ENCODE measurements at places on chromosomes 2 and 18.

DNA sequence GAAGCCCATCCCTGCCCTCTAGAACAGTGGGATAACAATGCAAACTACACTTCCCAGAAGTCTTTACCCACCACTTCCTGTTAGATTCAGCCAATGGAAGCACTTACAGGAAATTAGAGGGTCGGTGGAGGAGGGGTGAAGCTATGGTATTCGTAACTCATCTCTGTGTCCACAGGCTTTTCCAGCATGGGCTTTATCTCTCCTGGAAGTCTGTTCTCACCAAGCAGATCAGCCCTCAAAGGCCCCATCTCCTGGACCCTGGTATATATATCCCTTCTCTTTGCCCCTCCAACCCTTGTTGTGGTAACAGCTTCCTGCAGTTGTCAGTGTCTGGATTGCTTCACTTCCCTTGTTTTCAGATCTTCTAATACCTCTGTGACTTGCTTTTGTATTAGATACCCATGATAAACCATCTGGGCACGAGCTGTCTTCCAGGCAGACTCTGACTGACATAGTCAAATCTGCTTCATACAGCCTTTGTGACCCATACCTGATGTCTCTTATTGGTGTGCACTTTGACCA, 475.0 kb upstream of the POU3F3 start:
- DNase-seq = no peak

GRCh38 chr2:202104286-202104870, 31.3 kb downstream of the KIAA2012 start:
- DNase-seq = no peak

DNA sequence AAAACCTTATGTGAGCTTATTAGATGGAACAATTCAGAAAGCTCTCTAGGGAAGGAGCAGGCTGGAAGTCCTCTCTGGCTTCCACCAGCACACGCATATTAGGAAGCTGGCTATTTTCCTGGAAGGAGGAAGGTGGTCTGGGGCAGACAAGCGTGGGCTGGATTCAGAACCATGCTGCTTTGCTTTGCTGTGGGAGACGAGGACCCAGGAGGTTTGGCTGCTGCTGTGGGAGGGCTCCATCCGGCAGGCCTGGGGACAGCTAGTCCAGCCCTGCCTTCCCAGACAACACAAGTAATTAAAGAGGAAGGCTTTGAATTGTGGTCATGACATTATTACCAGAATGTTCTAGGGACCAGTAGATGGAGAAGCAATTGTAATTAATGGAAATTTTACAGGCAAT, 238.8 kb upstream of the MYT1L start:
- DNase-seq = no peak

DNA sequence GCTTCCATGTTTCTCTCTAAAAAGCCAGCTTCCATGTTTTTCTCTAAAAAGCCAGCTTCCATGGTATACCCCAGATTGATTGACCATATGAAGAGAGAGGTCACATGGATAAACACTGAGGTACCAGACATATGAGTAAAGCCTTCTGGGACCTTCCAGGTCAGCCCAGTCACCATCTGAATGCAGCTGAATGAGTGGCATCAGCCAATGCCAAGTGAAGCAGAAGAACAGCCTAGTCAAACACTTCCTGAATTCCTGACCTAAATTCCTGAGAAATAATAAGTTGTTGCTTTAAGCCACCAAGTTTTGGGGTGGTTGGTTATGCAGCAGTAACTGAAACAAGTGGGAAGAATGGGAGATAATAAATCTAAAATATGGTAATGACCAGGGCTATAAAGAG, 5.7 kb upstream of the ALS2 start:
- no peak for DNase-seq

DNA sequence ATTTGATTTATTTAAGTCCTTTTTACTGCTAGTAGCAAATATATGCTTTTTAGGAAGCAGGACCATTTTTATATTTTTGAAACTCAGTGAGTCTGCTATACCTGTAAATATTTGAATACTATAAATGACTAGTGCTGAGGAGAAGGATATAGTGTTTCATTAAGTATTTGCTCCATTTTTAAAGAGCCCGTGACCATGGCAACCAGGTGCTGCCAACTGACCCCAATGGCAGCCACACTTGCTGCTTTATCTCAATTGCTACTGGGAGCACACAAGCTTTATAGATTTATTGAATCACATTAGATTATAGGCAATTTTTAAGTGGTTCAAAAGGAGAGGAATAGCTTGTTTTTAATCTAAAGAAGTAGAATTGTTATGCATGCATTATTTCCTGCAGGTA, 142.0 kb downstream of the SCG2 start:
- no peak for DNase-seq

DNA sequence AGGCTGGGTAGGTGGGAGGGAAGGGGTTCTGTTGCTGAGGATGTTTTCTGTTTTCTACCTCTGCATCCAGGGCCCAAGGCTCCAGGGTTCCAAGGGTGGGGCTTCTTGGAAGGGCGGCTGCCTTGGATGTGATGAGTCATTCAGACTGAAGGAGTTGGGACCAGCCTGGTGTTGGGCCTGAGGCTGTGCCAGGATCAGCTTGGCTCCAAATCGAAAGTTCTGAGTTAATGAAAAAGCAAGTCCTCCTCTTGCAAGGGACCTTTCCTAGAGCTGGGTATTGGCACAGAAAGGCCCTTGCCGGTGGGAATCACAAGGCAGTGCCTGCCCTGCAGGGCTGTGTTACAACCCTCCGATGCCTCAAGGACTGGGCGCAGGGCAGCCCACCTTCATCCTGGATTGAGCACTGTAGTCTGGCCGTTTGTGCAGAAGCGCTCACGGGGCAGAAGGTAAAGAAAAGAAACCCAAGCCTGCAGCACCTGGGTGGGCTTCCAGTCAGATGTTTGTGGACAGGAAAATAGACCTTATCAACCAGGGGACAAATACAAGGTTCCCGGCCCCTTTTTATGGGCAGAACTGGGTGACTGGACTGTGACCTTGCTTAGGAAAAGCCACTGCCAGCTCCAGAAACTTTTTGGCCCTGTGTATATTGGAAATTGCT, 52.5 kb upstream of the MCFD2 start:
- no peak for DNase-seq

DNA sequence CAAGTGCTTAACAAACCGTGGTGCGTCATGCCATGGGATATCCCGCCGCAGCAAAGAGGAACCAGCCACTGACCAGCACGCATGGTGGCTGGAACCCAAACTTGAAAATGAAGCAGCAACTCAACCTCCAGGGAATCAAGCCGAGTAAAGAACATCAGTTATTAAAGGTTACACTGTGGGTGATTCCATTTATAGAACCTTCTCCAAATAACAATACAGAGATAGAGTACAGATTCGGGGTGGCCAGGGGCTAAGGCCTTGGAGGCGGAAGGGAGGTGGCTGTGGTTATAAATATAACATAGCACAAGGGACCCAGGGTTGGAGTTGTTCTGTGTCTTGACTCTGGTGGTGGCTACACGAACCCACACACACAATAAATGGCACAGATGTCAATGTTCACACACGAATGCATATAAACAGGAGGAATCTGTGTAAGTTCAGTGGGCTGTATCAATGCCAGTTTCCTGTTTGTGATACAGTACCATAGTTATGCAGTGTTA, 123.1 kb downstream of the EIPR1 start:
- DNase-seq = no peak

DNA sequence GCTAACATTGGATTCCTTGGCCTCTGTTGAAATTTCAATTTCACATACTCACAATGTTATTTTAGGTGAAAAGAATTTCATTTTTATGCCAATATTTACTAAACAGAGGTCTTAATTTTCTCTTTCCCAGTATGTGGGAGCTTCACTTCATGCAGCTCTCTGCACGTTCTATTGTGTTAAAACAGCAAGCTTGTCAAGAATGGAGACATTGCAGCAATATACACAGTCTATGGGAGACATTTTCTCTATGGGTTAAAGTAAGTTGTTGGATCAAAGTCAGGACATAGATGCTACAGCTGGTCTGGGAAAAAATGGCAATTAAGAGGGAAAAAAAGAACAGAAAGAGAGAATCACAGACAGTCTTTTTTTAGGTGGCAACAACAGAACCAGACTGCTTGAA, 70.4 kb upstream of the ARHGAP15 start:
- no peak for DNase-seq

DNA sequence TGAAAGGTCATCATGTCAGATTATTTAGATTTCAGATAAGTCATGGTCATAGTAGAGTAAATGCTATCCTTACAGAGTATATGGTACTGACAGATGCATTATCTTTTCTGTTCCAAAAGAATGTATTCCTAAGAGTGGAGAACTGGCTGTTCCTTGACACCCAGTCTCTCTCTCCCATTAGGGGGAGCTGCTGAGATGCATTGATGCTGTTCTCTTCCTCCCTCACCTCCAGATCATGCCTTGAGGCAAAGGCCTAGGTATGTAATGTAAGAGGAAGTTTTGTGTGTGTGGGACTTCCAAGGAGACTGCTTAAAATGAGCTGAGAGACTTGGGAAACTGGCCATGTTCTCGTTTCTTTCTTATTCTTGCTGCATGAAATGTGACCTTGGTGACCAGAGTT, 979.5 kb upstream of the CELF4 start:
- no peak for DNase-seq

GRCh38 chr2:151071382-151071781, 190.3 kb downstream of the RBM43 start:
- DNase-seq = no peak

GRCh38 chr2:59195851-59196250, 954.7 kb upstream of the FANCL start:
- no peak for DNase-seq

GRCh38 chr2:12636837-12637581, 79.7 kb upstream of the TRIB2 start:
- no peak for DNase-seq

- no peak for DNase-seq
These were observed 37.0 kb upstream of the TAF1B start for GRCh38 chr2:9806298-9806610.

DNA sequence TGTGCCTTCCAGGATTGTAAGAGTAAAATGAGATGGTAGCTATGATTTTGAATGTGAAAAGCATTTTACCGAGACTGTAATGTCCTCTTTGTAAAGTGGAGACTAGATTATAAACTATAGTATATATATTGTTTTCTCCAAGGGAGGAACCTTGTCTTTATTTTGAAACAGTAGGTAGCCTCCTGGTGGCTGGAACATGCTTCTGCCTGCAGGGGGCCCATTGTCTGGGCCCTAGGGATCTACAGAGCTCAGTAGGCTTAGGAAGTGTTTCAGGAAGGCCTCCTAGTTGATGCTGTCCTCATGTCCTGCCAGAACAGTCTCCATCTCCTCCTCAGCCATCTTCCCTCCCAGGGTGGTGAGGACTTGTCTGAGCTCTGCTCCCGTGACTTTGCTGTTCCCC, 3.0 kb downstream of the PIKFYVE start:
- no peak for DNase-seq

DNA sequence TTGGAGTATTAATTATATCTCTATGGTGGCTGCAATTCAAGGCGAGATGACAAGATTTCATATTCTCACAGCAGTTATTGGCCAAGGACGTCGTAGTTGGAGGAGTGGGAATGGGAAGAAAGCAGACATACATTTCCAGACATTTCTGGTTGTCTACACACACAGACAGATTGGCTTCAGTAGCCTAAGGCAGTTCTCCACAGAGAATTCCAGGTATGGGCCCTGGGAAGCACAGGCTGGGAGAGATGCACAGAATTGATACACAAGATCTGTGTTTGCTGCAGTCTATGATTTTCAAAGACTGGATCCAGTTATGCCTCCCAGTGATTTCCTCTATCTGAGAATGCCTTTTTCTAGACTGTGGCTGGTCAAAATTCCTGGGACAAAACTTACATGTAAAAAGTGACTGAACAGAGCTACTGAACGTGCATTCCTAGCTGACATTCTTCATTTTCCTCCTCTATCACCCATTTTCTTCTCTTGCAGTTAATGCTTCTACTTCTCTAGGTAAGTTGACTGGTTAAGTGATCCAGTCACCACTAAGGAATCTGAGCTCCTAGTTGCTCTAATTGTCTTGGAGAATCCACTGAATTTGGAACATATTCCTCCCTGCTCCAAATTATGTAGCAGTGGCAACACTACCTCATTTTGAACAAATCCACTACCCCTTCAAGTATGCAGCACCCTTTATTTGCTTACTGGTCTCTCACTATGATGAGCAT, 386.7 kb upstream of the CDH7 start:
- DNase-seq = no peak

DNA sequence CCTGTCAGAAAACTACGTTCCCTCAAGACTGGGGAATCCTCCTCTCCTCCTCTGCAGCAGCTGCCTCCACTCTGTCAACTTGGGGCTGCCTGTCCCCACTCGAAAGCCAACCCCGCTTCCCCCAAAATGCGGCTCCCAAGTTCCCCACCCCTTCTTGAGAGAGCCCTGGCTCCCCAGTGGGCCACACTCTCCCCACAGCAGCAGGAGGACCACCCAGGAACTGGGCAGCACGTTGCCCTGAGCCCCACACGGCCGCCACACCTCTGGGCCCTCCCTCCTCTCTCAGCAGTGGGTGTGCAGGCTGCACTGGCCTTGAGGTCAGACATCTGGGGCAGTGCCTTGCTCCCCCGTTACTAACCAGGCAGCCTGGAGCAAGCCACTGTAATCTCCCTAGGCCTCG, 9.6 kb upstream of the TEX51 start:
- no peak for DNase-seq

DNA sequence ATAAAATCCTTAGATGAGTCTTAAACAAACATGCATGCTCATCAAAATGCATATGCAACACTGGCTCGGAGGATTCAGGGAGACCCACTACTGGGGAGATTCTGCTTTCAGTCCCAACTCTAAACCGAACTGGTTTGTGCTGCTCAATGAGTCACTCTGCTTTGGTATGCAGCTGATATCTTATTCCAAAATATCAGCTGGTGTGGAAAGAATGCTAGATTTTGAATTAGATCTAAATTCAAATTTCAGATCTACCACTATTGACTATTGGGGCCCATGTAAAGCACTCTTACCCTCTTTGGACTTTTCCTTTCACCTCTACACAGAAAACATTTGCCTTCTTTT, 39.2 kb upstream of the TTN start:
- no peak for DNase-seq

- no peak for DNase-seq
These were observed 25.0 kb downstream of the SPEG start for GRCh38 chr2:219459460-219460311.

DNA sequence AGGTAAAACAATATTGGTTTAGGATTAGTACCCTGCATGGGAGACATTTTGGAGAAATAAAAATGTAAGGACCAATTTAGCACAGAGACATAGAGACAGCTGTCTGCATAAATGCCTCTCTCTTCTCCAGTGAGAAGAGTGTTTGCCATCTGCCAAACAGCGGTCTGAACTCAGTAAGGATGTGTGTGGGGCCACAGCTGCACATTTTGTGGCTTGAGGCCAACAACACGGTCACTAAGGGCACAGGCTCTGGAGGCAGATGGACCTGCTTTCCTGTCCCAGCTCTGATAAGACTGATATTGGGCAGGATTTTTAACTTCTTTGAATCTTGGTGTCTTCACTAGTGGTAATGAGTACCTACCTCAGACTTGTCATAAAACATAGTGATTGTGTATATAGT, 10.2 kb downstream of the ZBTB14 start:
- no peak for DNase-seq

GRCh38 chr2:239285071-239285931, 115.5 kb downstream of the HDAC4 start:
- DNase-seq = no peak
